Spleen (tissue), 13 donors: ENCODE measurements at places on chromosomes 5 and 9.

GRCh38 chr5:149297340-149298025 lies 25.8 kb downstream of the AFAP1L1 start:
- no peak for DNase-seq

DNA sequence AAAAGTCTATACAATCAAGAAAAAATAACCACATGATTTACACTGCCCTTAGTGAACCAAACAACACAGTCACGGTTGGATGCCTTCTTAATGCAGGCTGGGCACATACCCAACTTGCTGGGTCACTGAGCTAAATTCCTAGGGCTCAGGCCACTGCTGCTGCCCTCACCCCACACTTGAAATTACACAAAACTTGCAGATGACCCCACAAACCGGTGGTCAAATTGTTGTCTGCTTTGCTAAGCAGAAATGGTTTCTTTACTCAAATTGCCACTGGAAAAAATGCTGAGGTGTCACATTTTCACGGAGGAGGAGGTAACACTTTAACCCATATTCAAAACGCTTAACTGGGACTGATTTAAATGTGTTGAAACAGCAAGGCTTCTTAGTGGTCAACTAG lies 62.4 kb downstream of the HMHB1 start:
- no peak for DNase-seq

GRCh38 chr5:65072850-65073249 lies 304.1 kb downstream of the CWC27 start:
- DNase-seq: peak; percentile 74

DNA sequence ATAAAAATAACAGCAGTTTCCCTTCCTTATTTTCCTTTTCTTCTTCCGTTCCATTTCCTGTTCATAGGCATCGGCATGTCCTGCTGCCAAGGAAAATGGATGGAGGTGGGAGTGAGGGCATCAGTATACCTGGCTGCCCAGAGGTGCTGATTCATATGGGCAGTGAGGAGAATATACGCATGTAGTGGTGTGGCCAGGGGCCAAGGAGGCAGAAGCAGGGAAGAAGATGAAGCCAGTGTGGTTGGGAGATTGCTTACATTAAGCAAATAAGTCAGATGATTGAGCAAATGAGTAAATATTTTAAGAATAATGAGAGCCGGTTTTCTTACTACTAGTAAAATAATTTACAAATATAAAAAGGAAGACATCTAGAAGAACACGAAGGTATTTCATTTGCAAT lies 344.9 kb upstream of the PAPPA start:
- DNase-seq: no peak
